ENCODE measurements at places on chromosomes 7 and 10.

- DNase-seq: no peak
Observed at GRCh38 chr7:34208878-34209621, 303.7 kb downstream of the BMPER start.

- DNase-seq: no peak
Observed at GRCh38 chr10:70319183-70319582, 35.4 kb upstream of the NPFFR1 start.

- DNase-seq: no peak
Observed at GRCh38 chr7:67912437-67912836, 915.8 kb downstream of the TYW1 start.

DNA sequence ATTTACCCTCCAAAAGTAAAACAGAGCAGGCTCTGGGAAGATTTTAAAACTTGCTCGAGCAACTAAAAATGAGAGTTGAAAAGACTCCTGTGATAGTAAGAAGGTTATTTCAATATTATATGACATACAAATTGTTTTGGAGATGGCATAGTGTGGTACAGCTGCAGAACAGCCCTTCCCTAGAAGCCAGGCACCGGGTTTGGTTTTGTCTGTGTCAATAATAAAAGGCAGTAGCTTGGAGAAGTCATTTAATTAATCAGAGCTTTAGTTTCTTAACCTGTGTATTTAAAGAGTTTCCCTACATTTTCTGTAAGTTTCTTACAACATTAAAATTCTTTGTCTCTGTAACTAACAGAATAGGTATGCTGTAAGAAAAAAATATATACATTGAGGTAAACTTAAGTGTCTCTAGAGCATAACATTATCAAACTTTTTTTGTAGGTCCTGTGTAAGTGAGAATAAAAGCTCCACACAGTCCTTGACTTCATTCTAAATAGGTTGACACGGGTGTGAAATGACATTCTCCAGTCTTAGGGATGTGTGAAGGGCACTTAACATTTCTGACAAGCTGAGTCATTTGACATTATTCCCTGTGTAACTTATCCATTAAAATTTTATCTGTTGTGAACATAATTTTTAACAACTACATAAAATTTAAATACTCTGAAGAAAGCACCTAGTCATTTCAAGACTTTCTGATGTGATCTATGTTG is 425.0 kb upstream of the ETV1 start:
- no peak for DNase-seq

DNA sequence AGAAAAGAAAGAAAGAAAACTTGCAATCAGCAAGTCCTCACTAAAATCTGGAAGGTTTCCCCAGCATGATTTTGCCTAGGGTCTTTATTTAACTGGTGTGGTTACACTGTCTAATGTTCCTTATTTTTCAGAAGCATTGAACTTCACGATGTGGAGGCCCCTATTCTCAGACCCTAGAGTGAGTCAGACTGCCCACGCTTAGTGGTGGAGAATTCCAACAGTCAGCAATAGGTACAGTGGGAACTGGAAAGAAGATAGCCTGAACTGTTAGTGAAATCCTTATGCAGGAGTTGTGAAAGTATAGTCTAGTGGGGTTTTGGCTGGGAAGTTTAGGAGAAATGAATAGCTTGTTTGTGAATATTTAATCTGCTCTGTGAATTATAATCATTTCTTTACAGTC is 115.0 kb downstream of the FZD1 start:
- DNase-seq: no peak

DNA sequence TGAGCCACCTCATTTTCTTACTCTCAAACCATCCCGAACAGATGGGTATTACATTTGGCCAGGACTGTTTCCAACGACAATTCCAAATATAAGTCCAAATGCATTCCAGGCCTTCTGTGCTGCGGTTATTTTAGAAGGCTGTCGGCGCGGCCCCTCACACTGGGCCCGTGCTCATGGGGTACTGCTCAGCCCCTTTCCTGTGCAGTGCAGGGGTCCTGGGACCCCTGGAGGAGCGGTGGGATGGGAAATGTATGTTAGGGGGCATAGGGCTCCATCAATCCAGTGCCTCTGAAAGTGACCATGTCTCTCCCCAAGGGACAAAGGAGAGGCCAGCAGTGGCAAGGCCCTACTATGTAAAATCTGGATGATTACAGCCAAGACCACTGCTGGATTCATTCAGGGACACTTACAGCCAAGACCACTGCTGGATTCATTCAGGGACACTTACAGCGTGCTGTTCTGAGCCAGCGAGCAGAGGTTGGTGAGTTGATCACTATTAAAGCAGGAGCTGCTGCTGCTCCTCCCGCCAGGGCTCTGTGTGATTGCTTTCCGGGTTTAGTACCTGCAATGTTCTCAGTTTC is 66.3 kb downstream of the CHST15 start:
- no peak for DNase-seq

Data from T follicular helper cell (primary cell).